ENCODE measurements at places on chromosomes 7 and 10.

DNA sequence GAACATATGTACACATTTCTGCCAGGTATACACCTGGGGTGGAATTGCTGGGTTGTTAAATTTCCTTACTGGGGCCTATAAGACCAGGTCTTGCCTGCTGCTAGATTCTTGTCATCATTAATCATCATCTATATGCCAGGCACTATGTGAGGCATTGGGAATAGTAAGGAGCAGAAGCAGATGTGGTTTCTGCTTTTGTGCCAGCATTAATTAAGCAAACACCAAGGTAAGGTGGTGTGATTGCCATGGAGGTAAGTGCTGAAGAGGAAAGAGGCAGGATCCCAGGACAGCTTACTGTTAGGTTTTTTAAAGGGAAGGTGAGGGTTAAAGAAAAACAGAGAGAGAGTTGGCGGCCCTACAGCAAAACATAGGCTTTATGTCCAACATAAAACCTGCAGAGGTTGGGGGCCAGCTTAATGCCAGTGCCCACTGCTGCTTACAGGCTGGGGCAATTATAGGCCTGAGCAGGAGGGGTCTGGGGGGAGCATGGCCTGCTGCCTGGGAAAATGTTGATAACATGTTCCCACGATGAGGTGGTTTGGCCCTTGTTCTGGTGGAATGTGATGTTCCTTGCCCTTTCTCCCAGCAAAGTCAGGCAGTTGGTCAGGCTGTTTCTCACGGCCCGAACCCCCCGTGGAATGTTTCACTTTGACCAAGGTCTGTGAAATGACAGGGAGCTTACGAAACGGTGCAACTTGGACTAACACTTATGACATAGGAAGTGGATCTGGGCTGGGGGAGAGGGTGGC lies 93.9 kb downstream of the RBM20 start:
- no peak for DNase-seq

GRCh38 chr10:43036481-43037428 lies 40.1 kb upstream of the RET start:
- no peak for DNase-seq

DNA sequence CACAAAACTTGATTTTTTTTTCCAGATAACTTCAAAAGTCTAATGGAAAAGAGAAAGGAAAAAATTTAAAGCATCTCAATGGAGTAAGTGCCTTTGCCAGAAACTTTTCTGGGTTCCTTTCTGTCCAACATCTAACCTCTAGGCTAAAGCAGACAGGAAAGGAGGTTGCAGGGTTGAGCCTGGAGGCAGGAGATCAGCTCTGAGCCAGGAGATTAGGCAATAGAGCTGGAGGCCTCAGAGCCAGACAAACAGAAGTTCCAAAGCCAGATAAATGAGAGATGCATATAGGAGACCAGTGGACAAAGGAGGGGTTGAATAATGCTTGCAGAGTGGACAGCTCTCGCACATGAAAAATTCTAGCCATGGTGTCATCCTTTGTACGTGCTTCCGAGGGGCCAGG lies 42.9 kb downstream of the CHN2 start:
- DNase-seq = no peak

DNA sequence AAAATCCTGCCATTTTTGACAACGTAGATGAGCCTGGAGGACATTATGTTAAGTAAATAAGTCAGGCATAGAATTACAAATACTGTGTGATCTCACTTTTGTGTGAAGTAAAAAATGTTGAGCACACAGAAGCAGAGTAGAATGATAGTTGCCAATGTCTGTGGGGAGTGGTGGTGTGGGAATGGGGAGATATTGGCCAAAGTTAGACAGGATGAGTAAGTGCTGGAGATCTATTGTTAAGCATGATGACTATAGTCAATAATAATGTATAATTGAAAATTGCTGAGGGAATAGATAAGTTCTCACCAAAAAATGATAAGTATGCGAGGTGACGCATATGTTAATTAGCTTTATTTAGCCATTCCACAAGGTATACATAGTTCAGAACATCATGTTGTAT lies 92.0 kb downstream of the GPR85 start:
- DNase-seq = no peak

DNA sequence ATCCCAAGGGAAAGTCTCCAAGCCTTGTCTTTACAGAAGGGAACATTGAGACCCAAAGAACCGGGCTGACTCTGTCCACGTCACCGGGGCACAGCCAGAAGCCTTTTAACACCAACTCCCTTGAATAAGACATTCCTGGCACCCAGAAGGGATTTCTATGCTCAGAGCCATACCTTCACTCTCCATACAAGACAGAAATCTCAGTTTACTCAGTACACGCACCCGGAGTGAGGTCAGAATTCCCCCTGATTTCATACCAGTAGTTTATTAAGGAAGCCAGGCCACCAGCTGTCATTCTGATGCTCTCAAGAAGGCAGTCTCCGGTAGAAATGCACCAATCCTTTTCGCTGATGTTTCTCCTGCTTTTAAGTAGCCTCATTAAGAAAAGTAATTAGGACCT lies 134.2 kb upstream of the KCNMA1 start:
- no peak for DNase-seq

- DNase-seq = no peak
Observed at GRCh38 chr7:41955893-41956675, 253.2 kb upstream of the INHBA start.

DNA sequence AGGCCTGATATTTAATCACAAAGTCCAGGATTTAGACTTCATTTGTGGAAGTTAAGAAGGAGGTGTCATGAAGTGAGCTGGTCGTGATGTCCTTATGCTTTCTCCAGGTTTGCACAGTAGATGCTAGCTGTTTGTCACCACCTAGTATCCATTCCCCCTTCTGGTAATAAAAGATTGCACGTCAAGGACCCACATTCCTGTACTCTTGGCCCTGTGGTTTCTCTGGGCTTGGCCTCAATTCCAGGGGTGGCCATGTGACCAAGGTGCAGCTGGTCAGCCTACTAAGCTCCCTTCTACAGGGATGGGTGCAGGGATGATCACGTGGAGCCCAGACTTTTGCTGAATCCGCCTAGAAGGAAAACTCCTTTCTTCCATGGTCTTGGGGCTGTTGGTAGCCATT lies 16.5 kb downstream of the NPS start:
- no peak for DNase-seq

- DNase-seq = no peak
Observed at GRCh38 chr10:58773944-58774343, 261.3 kb downstream of the BICC1 start.

- DNase-seq = no peak
Observed at GRCh38 chr7:114175125-114175524, 239.5 kb upstream of the FOXP2 start.

DNA sequence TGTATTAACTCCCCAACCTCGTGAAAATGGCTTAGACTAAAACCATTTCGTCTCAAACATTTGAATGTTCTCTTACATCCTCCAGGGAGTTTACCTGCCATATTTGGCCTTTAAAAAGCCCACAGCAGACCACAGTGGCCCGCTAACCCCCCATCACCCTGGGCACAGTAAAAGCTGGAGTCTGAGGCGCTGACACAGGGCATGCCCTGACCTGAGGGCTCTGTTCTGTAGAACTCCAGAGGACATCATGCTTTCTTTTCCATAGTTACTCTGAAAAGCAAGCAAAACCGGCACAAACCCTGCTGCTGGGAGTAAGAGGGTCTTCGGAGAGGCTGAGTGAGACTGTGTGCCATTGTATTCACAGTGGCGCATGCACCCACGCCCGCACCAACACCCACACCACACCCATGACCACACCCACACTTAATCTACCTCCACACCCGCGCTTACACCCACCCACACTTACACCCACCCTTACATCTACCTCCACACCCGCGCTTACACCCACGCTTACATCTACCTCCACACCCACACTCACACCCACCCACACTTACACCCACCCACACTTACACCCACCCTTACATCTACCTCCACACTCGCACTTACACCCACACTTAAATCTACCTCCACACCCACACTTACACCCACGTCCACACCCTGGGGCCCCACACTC lies 32.1 kb downstream of the LRRC27 start:
- DNase-seq = no peak

GRCh38 chr10:126160571-126160970 lies 227.7 kb downstream of the ADAM12 start:
- no peak for DNase-seq

DNA sequence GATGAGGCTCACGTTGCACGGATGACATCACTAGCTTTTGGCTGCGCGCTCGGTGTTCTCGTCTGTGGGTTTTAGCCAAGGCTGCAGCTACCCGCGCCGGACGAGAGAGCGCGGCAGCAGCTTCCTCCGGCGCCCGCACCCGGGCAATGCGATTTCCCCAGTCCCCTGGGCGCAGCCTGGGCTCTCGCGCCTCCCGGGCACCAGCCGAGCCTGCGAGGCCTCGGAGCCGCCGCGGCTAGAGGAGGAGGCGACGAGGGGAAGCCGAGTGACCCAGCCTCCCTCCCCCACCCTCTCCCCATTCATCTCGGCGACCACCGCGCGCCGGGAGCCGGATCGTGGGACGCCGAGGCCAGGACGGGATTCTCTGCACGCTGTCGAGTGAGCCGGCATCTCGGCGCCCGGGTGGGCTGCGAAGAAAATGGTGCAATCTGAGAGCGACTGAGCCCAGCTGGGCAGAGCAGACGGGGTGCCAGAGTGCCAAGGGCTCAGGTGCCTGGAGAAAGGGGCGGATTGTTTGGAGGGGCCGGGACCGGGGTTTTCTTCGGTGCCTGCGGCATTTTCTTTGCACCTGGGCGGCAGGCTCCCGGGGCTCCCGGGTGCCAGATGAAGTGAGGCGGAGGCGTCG lies 1.2 kb upstream of the TMEM178B start:
- DNase-seq = no peak

- DNase-seq = no peak
Observed at GRCh38 chr10:78742730-78743615, 325.8 kb upstream of the ZMIZ1 start.

- no peak for DNase-seq
Observed at GRCh38 chr10:118271671-118272070, 70.5 kb downstream of the FAM204A start.

- no peak for DNase-seq
Observed at GRCh38 chr10:8034466-8035005, 20.0 kb upstream of the GATA3 start.

- no peak for DNase-seq
Observed at GRCh38 chr7:46461334-46461777, 540.3 kb upstream of the IGFBP3 start.

- no peak for DNase-seq
Observed at GRCh38 chr10:87961314-87961713, 97.9 kb downstream of the PTEN start.

DNA sequence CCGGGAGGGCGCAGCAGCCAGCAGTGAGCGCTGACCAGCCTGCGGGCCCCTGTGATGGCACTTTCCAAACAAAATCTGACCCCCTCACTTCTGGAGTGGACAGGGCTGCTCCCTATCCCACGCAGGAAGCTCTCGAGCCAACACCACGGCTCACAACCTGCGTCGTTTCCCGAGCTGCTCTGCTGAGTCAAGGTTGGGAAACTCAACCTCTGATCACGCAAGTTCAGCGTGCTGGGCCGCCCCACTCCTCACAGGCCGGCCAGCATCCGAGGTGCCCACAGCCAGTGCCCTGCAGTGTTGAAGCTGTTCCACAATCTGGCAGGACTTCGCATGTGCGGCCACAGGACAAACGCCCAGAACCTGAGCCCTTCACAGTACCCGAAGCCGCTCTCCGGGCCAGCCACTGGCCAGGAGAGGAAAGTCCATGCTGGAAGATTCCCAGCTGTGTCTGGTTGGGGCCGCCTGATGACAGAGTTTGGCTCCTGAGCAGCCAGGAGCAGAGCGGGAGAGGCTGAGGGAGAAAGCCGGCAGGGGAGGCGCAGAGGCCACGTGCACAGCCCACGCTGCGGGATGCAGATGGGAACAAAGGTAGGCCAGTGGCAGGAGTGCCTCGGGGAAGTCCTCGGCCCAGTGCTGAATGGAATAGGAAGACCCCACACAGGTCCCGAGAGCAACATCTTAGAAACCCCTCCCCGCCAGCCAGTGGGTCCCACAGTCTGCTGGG lies 263.3 kb upstream of the TCERG1L start:
- no peak for DNase-seq

GRCh38 chr10:43255634-43256431 lies 11.0 kb downstream of the RASGEF1A start:
- DNase-seq = no peak

GRCh38 chr10:59536167-59537014 lies 173.3 kb downstream of the SLC16A9 start:
- DNase-seq = no peak

GRCh38 chr10:121788115-121788514 lies 139.7 kb downstream of the ATE1 start:
- DNase-seq = no peak

- no peak for DNase-seq
Observed at GRCh38 chr7:123752534-123752933, 3.7 kb upstream of the WASL start.

GRCh38 chr7:476736-477360 lies 42.8 kb downstream of the PDGFA start:
- DNase-seq = no peak

DNA sequence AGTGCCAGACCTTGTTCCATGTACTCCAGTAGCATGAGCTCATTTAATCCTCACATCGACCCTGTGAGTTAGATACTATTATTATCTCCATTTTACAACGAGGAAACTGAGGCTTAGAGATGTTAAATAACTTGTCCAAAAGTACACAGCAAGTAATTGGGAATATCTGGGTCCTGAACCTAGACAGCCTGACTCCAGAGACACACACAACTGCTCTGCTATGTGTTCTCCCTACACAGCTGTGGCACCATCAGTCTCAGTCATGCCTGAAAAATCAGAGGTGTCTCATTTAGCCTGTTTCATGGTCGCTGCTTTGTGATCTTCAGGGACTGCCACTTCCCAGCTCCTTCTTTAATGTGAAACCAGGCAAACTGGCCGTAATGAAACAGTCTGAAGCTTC lies 56.5 kb downstream of the COL1A2 start:
- DNase-seq = no peak

All from activated gamma-delta T cell treated with anti-CD3 and anti-CD28 coated beads, Interleukin-2, amount 50 U/mL, for 16 hours (primary cell).